ENCODE measurements at places on chromosomes 5 and 9.

DNA sequence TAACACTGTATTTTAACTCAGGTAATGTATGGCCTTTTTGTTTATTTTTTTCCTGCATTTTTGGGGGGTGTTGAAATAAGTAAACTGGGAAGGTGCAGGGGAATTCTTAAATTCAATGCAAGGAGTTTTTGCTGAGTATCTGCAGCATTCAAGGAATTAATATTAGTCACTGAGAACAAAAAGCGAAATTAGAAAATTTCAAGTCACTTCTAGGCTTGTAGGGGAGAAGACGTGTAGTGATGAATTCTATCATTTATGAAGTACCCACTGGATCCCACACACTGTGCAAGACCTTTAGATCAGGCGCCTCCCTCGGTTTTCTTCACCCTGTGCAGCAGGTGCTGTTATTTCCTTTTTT, 1.2 kb downstream of the EHMT1 start:
- DNase-seq: no peak

GRCh38 chr5:123044926-123045617, 8.5 kb upstream of the PPIC start:
- no peak for DNase-seq

DNA sequence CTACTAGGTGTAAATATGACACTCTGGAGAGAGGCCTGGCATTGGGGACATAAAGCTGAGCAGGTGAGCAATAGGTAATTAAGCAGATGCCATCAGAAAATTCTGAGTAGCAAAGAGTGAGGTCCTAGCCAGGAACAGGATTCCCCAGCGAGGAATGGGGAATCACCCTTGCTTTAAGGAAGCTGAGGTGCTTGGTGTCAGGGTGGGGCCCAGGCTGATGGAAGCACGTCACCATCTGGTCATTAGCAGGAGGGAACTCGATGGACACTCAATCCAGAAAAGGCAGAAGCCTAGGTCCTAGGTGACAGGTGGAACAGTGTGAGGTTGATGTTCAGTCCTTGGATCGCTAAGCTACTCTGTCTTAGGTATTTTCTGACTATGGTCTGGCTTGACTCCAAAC, 562.7 kb upstream of the DAP start:
- DNase-seq: no peak

DNA sequence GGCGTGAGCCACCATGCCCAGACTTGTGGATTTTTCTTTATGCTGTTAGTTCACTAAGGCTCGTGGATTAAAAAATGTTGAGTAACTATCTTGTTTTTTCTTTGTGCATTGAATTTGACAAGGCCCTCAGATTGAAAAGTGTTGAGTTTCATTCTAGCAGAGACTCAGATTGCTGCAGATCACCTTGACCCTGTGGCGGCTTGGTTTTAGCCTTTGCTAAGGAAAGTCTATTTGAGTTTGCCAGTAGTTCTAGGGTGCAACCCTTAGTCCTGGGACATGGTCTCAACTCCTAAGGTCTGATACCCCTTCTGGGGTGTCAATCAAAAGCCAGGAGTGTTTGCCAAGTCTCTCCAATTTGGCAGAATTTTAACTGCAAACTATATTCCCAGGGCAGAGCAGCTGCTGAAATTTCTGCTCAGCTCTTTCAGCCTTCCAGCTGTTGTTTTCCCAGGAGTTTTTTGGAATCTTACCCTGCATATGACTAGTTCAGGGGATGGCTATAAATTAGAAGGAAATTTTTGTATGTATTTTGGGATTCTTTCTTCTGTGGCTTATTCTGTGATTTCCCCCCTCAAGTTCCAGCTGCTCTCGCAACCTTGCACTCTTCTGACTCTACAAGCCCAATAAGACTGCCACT, 84.3 kb upstream of the HAND1 start:
- no peak for DNase-seq
